ENCODE measurements at places on chromosomes 3 and 15. TPM values are rescaled to one million over a fixed set of nuclear protein-coding genes. Genes with fewer than 3 reads are reported as not detected.

The SEMA3F gene
- total RNA-seq: 0.14 TPM

The PTX3 gene
- not detected for total RNA-seq

The FEZF2 gene
- total RNA-seq: not detected

The DPPA4 gene
- 1.8 TPM for total RNA-seq

The RASGRP1 gene
- 58.2 TPM for total RNA-seq

DNA sequence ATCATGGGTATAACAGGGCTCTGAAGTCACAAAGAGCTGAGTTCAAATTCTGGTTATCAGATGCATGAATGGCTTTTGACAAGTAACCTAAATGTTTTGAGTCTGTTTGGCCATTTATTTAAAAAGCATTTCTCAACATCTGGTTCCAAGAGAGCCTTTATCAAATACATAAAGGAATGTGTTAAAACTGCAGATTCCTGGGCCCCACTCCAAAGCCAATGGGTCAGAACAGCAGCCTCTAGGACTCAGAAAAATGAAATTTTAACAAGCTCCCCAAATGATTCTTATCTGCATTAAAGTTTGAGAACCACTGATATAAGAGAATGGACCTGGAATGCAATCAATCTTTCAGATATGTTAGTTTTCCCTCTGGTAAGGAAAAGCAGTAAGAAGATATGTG is 3.4 kb downstream of the B4GALT4 start:
- no peak for DNase-seq

- no peak for DNase-seq
These were observed 37.5 kb upstream of the MYZAP start for GRCh38 chr15:57554063-57554811.

DNA sequence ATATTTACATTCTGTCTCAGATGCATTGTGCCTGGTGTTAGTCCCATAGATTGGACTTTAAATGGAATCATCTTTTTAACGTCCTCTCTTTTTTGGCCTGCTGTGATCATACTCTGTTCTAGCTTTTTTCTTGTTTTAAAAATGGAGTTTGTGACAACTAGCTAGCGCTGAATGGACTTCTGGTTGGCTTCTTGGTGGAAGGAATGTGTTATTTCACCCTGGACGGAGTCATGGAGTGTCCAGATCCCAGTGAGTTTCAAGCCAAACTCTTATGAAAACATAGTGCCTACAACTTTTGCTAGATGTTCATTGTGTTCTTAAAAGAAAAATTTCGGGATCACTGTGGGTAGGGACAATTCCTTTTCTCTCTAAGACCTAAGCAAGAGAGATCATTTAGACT is 192.6 kb downstream of the TCF12 start:
- no peak for DNase-seq

DNA sequence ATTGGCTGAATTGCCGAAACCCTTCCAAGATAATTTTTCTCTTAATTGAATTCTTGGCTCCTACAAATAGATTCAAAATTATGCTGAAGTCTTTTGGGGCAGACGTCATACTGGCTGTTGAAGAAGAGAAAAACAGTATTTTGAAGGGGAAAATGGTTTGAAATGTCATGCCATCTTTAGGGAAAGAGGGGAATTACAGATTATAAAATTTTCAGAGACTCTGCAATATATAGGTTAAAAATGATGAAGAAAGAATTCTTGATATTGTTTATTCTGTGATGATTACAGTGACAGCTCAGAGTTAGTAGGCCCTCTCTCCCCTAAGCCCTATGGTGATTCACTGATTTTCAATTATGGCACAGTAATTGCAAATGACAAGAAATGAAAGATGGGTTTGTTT is 86.1 kb downstream of the CGNL1 start:
- no peak for DNase-seq

DNA sequence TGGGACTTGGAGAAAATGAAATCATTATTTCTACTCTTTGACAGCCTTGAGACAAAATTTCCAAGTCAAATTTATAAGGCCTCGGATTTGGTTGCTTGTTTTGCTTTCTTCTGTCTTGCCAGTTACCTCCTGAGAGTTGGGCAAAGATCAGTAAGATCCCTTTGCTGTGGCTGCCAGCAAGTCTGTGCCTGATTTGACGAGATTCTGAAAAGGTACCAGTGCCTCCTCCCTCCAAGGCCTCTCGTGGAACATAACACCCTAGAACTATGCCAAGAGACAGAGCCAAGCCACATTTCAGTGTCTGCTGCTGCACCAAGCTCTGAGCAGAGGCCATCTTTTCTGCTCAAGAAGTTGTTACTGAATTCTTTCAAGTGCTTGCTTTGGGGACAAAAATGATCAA is 61.0 kb downstream of the GTPBP8 start:
- no peak for DNase-seq

DNA sequence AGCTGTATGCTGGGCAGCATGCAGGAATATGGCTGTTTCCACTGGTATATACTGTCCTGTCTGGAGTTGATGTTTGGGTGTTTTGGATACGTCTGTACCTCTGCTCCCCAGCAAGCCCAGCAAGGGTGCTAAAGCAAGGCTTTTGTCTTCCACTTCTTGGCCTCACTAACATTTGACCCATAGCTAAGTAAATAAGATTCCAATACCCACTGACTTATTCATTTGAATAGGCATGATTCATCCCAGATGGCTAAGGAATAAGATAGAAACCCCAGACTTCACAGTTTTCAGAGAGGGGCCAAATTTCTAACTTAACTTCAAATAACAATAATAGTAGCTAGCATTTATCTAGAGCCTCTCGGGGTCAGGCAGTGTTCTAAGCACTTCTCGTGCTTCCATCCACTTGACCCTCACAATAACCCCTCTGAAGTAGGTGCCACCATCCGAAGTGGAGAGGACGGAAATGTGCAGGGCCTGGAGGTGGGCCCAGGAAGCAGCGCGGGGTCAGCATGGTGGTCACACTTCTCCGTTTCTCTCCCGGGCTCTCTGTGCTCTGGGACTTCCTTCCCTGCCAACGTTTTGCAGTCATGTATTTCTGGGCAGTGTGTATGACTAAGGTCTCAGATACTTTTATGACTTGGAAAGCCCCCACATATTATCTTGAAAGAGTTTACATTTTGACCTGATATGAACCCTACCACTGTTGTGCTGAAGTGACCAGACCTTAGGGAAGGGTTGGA is 39.3 kb downstream of the LRRK1 start:
- DNase-seq: no peak

DNA sequence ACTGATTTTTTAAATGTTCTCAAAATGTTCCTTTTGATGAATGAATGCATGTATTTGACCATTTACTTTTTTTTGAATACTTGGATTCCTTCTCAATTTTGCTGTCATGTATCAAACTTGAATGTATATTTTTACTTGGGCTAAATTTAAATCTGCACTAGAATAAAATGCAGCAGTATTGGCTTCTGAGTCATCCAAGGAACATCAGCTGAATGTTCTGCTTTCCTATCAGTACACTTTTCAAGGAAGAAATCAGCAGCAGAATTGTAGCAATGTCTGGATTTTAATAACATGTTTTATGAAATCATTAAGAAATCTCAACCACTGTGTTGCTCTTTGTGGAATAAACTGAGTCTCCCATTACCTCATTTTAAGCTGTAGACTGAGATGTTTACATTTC is 57.0 kb upstream of the COL6A6 start:
- DNase-seq: no peak

DNA sequence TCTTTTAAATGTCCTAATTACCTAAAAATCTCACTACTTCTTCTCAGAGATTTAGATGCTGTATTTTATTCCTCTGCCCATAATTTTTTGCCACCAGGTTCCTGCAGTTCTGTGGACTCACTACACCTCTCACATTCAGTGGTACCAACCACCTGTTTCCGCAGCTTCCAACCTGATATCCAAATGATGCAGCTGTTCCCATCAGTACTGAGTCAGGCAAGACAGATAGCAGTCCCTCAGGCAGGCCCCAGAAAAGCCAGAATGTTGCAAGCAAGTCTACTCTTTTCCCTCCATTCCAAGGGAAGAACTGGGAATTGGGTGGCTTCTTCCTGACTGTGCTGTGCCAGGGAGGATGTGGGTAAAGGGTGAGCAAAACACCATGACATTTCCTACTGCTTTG is 39.0 kb downstream of the MNS1 start:
- no peak for DNase-seq

- no peak for DNase-seq
These were observed 48.7 kb upstream of the COL6A6 start for GRCh38 chr3:130468311-130468710.

- DNase-seq: no peak
These were observed 41.8 kb downstream of the CHCHD6 start for GRCh38 chr3:126745760-126746394.

DNA sequence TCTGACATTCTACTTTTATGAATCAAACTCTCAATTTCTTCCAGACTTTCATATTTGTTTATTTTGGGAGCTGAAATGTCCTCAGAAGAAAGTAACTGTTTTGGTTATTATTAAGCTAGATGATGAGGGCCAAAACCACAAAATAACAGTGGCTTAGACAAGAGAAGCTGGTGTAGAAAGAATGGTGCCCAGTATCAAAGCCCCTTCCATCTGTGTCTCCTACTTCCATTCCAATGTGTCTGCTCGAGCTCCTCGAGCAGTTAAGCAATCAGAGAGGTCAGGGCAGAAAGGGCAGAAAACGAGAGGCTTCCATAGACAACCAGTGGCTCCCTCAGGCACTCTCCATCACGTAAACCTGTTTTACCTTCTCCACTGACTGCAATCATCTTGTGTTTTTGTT is 59.7 kb upstream of the MAGI1 start:
- no peak for DNase-seq

GRCh38 chr3:52763466-52763865 is 7.3 kb downstream of the NEK4 start:
- DNase-seq: no peak

DNA sequence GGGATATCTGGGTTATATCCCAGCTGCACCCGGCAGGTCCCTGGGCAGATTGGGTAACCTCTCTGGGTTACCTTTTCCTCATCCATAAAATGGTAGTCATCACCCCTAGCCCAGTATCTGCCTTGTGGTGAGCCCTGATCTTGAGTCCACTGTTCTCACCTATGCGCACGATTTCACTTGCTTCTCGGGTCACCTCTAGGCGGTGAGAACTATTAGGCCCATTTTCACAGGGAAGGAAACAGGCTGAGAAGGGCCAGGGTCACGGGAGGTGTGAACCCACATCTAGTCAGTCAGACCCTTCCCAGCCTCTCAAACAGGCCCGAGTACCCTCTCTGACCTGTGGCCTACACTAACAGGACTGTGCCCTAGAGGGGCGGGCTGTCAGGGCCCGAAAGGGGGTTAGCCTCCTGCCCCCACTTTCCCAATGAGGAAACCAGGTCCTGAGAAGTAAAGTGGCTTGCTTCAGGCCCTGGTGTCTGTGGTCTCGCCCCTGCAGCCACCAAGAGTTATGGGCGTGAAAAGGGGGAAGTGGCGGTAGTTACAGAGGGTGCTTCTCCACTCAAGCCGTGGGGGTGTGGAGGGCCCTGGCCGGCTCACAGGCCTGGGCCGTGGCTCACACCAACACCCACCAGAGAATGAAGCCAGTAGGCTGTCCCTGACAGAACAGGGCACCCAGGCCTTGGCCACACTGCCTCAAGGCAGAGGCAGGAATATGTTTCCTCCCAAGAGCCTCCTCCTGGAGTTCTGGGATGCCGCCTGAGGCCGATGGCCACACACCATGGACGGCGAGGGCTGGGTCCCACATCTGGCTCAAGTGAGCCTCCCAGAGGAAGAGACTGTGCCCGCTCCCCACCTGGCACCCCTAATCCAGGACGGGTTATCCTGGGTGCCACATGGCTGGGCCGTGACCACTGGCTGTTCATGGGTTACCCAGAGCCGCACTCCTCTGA is 19.5 kb downstream of the PSTPIP1 start:
- DNase-seq: peak; percentile 61

DNA sequence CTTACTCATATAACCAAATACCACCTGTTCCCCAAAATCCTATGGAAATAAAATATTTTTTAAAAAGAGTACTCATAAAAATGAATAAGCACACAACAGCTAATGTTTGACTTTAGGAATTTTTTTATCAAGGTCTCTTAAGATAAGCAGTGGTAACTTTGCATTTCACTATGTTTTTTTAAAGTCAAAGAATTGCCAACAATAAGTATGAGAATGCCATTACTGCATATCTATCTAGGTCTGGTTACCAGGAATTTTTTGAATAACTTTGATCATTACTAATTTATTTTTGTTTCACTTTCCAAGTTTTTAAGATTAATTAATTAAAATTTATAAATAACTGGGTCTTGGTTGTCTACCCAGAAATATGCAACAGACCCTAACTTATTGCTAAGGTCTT is 41.5 kb downstream of the PLSCR4 start:
- no peak for DNase-seq

DNA sequence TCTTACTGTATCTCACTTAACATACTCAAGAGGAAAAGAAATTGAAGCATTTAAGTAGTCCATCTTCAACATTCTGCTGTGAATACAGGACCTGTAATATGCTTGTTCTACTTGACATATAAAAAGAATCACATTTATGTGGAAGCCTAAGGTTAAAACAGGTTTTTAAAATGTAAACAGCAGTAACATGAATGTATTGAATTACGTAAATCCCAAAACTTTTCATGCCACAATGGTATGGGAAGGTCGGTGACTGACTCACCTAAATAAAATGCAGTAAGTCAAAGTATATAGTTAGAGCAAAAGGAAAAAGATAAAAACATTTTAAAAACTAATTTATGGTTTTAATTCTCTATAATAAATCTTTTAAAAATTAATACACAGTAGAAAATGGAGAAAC is 115.7 kb upstream of the TJP1 start:
- DNase-seq: no peak

GRCh38 chr3:133124511-133124910 is 86.3 kb downstream of the TMEM108 start:
- no peak for DNase-seq

DNA sequence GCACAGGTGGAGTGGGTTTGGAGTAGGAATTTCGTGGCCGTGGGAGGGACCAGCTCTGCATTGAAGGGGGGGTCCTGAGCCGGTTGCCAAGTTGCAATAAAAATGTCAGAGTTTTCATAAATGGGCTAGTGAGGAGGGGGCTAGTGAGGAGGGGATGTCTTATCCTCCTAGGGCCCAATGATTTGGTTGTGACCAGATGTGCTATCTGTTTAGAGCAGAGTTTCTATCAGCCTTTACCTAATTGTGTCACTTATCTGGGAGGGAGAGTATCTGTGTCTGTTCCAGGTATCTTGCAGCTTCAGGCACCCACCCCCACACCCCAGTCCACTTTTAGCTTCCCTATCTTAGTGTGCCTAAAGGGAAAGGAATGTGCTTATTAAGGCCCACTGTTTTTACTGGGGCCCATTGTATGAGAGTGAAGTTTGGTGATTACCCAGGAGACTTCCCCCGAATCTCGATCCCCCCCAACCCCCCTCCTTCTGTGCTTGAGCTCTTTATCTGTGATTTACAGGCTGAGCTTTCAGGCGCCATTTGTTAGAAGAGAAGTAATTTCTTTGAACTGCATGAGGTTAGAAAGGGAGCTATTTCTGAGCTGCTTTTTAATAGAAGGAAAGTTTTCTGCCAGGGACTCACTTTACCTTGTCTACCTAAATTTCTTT is 42.6 kb downstream of the PPCDC start:
- DNase-seq: no peak

DNA sequence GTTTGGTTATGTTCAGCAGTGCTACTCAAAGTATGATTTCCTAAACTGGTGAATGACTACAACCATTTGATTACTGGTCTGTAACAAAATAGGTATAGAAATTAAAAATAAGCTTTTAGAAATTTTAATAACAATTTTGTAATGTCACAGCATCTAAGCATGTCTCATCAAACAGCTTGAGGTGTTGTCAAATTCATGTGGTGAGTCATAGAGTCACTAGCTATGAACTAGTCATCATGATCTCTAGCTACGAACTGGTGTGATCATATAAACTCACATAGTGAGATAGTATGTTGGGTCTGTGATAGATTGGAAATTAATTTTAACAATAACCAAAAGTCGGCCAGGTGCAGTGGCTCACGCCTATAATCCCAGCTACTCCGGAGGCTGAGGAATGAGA is 213.9 kb upstream of the RBMS3 start:
- no peak for DNase-seq

Measured in CD8-positive, alpha-beta T cell (primary cell).